Suppressor macrophage (primary cell): ENCODE measurements at places on chromosomes 3 and 15.

GRCh38 chr3:133830071-133830470, 24.5 kb downstream of the SRPRB start:
- DNase-seq, result no peak

GRCh38 chr3:61848885-61849284, 287.5 kb downstream of the PTPRG start:
- no peak for DNase-seq

GRCh38 chr15:62187910-62188309, 22.8 kb upstream of the C2CD4B start:
- DNase-seq, result no peak

GRCh38 chr3:89946884-89947283, 839.5 kb downstream of the EPHA3 start:
- DNase-seq, result no peak

- DNase-seq, result no peak
Measured at GRCh38 chr15:74277242-74277810, 41.2 kb downstream of the CCDC33 start.

- DNase-seq, result no peak
Measured at GRCh38 chr3:155983834-155984474, 113.5 kb downstream of the GMPS start.

GRCh38 chr3:149701206-149701976, 43.6 kb upstream of the WWTR1 start:
- DNase-seq, result no peak

- no peak for DNase-seq
Measured at GRCh38 chr3:98821063-98821462, 57.9 kb downstream of the ST3GAL6 start.

- DNase-seq, result no peak
Measured at GRCh38 chr3:12154151-12154550, 4.6 kb downstream of the TIMP4 start.

GRCh38 chr3:57292159-57292896, at the start of gene ASB14:
ASB14 (minus strand) TSS chr3:57292685; CDS start chr3:57292033, 652 bp downstream.
- no peak for DNase-seq

DNA sequence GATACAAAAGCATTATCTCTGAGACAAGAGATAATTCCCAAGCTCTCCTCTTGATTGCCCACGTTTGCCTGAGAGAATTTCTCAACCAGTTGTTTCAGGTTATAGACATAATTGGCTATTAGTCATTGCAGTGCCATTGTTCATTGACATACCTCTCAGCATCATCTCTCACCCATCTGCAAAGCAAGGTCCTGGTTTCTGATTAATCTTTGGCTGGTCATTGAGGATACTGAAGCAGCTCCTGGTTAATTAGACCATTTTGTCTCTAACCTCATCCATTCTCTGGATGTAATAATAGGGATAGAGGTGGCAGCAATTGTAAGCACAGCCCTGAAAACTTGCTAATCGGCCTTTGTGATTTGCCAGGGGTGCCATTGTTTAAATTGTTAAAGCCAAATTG, 104.2 kb downstream of the CNTN6 start:
- DNase-seq, result no peak

DNA sequence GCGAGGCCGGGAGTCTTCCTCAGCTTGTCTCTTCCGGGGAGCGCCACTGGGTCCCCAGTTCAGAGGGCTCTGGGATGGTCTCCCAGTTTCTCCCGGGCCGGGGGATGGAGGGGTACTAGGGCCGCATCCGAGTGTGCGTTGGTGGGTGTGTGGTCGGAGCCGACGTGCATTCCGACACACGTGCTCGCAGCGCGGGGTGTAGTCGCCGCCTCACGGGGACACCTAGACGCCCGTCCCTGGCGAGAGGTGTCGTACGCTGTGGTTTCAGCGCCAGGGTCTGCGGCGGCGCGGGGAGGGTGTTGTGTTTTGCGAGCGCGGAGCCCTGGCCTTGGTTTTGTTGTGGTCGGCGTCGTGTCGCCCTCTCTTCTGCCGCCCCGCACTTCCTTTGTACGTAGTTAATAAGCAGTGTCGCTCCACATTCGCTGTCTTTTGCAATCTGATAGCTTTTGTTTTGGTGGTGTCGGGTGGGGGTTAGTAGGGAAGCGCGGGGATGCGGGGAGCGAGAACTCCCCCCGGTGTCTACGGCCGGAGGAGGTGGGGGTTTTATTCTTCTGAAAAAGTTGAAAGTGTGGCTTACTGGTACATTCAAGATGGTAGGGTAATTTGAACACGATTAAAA, 2.2 kb downstream of the IGF1R start:
- peak; percentile 47 for DNase-seq

DNA sequence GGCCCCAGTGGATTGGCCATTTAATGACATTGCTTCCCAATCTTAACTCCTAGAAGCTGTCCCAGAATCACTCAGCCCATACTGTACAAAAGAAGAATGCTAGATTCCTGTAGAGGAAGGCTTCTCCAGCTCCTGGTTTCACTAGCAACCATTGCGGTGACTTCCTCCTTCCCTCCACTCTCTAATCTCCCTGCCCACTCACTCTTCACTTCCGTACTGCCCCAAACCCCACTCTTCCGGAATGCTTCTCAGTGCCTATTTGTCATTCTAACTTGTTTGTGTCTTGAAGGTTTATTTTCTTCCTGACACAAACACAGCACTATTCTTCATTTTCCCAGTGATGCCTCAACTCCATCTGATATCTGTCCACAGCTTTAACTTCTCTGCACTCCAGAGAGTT, 97.1 kb upstream of the SPATA16 start:
- DNase-seq, result peak; percentile 26

DNA sequence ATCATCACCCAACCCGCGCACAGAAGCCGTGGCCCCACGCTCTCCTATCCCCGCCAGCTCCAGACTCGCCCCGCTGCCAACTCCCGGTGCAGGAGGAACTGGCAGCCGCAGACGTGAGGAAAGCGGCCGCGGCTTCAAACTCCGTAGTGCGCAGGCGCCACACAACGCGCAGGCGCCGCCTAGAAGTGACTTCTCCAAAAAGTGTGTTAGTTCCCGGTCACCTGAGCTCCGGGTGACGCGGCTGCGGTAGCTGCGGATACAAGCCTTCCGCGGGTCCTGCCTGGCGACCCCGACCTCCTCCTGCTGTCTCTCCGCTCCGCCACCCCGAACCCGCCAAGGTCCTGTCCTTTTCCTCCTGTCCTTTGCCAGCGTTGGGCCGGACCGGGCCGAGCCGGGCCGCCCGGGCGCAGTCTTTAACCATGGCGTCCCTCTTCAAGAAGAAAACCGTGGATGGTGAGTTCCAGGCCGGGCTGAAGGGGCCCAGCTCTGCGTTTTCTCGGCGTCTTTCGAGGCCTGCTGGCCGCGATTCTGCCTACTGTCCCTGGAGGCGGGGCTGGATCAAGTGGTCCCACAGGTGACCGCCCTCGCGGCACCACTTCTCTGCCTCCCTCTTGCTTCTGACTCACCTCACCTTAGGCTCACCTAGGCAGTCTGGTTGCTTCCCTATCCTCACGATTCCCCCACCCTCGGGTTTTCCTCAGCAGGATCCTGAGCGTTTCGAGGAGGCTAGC, at the start of gene CHMP2B:
Gene CHMP2B, plus strand, starts transcription at position 206 of the 731 bp plus-strand sequence. Its CDS starts 214 bp downstream, at position 420.
- peak; percentile 98 for DNase-seq

DNA sequence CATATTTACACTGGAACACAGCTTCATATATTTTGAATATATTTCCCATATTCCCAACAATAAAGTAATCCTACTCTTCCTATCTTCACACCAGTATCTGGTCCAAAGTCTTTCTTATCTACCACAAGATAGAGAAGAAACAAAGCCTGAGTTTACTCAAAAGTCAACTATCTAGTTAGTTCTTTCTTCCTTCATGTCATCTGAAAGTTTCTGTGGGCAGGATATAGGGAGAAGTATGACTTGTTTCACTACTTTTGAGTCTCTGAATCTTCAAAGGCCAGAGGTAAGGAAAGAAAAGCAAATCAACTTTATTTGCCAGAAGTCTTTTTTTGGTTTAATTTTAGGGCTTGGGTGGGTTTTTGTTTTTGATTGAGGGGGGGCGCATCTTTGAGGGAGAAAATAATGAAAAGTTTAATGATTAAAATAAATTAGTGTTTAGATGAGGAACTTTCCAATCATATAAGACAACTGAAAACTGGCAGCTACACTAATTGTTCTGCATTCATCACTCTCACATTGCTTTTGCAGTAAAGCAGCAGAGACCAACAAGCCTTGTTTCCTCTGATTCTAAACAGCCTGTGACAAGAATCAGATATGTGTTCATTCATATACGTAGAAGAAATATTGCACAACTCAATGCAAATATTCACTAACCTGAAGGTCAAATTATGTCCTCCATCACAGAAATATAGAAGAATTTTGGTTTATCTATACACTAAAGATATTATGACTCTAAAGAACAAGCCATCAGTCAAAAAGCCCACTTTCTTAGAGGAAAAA, 421.4 kb downstream of the SHQ1 start:
- DNase-seq, result no peak

DNA sequence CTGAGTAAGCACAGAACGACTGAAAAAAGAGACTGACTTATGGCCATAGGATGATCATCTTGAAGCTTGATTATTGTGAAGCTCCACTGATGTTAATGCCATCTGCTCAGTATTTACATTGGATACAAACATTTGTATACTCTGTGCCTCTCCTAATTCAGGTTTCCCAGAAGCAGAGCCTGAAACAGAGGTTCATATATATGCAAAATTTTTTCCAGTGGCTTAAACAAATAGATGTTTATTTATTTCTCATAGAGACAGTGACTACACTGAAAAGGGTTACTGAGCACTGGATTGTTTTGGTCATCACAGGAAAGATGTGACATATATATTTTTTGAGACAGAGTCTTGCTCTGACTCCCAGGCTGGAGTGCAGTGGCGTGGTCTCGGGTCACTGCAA, 36.3 kb downstream of the SCN11A start:
- DNase-seq, result no peak

DNA sequence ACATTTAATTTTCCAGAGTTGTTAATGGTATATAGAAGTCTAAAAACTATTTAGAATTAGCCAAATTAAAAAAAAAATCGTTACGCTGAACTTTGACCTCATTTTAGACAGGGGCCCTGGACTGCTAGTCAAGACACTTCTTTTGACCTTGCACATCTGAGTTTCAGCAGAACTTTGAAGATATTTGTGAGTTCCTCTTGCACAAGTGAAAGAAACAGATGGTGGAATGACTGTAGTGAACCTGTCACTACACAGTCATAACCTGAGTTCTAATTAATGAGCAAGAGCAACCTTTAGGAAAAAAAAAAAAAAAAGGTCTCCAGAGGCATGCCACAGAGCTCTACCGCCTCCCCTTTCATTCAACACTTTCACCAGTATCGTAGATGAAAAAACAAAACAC, 5.3 kb downstream of the MYO5C start:
- DNase-seq, result no peak

DNA sequence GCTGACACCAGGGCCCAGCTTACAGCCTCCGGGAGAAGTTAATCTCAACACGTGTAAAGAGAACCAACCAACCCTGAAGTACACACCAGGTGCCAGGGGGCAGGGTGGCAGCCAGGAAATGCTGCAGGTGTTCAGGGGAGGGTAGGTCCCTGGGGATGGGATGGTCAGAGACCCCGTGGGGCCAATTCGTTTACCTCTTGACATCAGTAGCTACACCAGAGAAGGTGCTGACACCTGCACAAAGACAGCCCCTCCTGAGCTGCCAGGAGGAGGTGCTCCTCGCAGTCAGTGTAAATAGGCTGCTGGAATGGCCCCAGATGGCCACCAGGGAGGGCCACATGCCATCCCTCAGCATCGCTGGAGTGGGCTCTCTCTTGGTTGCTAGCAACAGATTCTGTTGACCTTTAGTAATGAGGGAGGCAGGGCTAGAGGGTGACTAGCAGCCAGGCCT, 52.8 kb downstream of the CORO2B start:
- no peak for DNase-seq

DNA sequence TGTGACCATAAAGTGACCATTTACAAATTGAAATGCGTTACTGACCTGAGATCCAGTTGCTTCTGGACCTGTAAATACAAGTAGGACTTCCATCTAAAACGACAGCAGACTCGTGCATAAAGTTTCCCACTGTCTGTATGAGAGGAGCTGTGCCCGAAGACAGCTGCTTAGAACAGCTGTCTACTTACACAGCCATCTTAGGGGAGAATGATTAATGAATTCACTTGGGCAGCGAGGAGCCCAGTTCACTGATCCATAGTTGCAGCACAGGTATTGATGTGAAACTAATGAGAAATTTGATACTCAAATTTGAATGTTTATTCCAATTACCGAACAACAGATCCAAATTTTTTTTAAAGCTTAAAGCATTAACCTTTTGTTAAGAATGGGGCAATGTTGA, 748.1 kb downstream of the NR2F2 start:
- no peak for DNase-seq

- peak; percentile 19 for DNase-seq
Measured at GRCh38 chr3:52019352-52020080, 23.8 kb upstream of the RPL29 start.

- peak; percentile 52 for DNase-seq
Measured at GRCh38 chr3:57026944-57027343, 33.5 kb upstream of the SPATA12 start.

DNA sequence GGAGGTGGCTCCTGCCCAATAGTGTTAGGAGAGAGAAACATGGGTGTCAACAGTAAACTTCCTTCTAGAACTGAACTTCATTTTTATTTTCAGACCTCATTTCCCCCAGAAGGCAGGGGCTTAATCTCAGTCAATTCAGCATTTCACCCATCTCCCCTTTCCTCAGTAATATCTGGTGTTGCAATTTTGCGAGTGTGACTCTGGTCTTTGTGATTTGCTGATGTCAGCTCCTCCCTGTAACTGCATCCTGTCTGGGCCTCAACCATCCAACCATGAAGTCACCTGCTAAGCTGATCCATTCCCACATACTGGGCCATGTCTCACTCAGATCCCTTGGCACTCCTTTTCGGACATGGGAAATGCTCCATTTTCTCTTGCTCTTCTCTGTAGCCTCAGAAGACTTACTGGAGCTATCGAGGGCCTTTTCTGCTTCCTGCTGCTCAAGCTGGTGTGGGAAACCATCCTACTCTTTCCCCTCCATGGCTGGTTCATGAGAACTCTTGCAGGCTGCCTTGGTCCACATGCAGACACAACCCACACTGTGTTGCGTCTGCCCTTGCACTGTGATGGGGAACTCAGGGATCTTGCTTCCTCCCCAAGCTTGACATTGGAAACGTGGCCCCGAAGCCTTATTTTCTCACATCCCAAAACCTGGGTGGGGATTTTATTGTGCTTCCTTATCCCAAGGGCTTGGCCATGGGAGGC, 24.6 kb downstream of the CCR4 start:
- DNase-seq, result peak; percentile 77

DNA sequence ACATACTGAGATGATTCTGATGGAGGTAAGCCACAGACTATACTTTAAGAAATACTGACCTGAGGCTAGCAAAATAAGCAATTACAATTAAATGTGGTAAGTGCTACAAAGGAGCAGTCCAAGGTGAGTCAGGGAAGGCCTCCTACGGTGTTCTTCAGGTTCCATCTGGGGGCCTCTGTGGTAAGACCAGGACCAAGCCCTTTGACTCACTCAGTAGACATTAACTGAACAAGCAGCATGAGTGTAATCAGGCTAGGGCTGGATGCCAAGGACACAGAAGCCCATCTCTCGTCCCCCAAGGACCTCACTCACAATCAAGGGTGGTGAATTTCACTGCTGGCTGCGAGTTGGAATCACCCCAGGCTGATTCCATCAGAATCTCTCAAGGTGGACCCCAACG, 37.3 kb downstream of the DZIP1L start:
- no peak for DNase-seq
